Posterior vena cava (tissue), 2 donors: ENCODE measurements at places on chromosomes 3 and 15. TPM values are rescaled to one million over a fixed set of nuclear protein-coding genes. Genes with fewer than 3 reads are reported as not detected.

- DNase-seq, result no peak
These were observed 55.2 kb downstream of the TBL1XR1 start for GRCh38 chr3:177141899-177142646.

The ATP13A5 gene
- total RNA-seq, result not detected

- no peak for DNase-seq
These were observed 18.6 kb downstream of the MESP2 start for GRCh38 chr15:89794627-89795241.

DNA sequence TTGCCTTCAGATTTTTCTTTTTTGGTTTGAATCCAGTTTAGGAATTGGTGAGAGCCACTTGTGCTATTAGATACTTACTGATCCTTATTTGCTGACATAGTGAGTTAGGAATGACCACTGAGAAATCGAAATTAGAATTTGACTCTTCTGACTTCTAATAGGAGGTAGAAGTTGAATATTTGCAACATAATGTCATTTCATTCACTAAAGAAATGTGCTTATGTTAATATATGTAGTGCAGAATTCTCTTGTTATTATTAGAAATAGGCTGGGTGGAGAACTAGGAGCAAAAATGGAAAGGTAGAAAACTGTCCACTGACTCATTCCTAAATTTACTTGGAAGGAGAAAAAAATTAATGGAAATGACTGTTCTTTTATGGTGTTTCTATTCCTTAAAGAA lies 538.2 kb upstream of the SGO1 start:
- no peak for DNase-seq
